ENCODE measurements at places on chromosomes 4 and X.
A peak's percentile ranks its signal among the peaks of the same experiment; 100 is the strongest.

GRCh38 chrX:120304256-120304655 lies 7.0 kb downstream of the TMEM255A start:
- no peak for DNase-seq

DNA sequence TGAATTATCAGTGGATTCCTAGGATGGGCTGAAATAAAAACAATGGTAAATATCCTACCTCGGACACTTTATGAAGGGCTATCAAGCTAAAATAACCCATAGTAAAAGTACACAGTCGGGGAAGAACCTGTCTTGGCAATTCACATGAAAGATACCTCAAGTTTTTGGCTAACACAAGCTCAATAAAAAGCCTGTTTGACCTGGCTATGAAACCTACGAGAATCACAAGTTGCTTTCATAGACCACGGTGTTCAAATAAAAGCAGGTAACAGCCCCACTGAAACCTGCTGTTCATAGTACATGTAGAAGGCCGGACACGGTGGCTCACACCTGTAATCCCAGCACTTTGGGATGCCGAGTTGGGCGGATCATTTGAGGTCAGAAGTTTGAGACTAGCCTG lies 12.3 kb downstream of the RLIM start:
- DNase-seq: no peak

GRCh38 chr4:139301821-139302611 lies at the start of gene NDUFC1:
Gene NDUFC1 (minus strand): TSS chr4:139302477. CDS start chr4:139295798, 6,679 bp downstream.
- DNase-seq: peak; percentile 60

DNA sequence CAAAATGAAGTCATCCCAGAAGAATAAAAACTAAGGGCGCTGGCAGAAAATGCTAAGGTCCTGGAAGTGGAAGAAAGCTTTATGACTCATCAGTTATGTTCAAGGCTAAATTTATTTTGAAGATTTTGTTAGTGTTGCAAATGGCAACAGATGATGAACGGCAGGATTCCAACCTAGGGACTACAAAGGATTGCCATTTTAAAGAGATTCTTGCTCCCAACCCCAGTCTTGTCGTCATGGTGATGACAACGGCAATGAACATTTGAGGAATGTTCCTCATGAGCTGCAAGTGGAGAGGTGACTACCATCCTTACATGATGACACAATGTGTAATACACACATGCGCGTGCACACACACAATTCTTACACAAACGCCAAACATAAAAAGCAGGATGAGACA lies 54.4 kb upstream of the FTHL17 start:
- no peak for DNase-seq
